Left lobe of liver (tissue), 2 donors: ENCODE measurements at places on chromosomes 2 and 18. TPM values are rescaled to one million over a fixed set of nuclear protein-coding genes. Genes with fewer than 3 reads are reported as not detected.

The POTEE gene
- not detected for total RNA-seq

The DNAH7 gene
- 0.35 TPM for total RNA-seq

The SCYGR5 gene
- total RNA-seq: not detected

The AP1S3 gene
- 1.3 TPM for total RNA-seq

The CRYBA2 gene
- not detected for total RNA-seq

The AGXT gene
- total RNA-seq: 1,805 TPM

The CLEC4F gene
- not detected for total RNA-seq

The SIX2 gene
- total RNA-seq: not detected

The REG1B gene
- total RNA-seq: 4.9 TPM

The RGPD3 gene
- total RNA-seq: 0.13 TPM

The GRB14 gene
- total RNA-seq: 39.3 TPM

The ITGA6 gene
- total RNA-seq: 13.5 TPM

The ERFE gene
- total RNA-seq: not detected

The CDK5R2 gene
- total RNA-seq: not detected

The LAMA3 gene
- total RNA-seq: 1.5 TPM

The ATP6V1C2 gene
- total RNA-seq: 0.10 TPM

The MOB1A gene
- 28.4 TPM for total RNA-seq

The TRAK2 gene
- total RNA-seq: 12.3 TPM

The TM4SF20 gene
- not detected for total RNA-seq

The KCNIP3 gene
- 1.6 TPM for total RNA-seq

The TMEM17 gene
- total RNA-seq: 0.50 TPM

The GCG gene
- total RNA-seq: not detected
